ENCODE measurements at places on chromosomes 2 and 18.
A peak's percentile ranks its signal among the peaks of the same experiment; 100 is the strongest.

- DNase-seq = no peak
Observed at GRCh38 chr2:241329669-241330615, 14.2 kb downstream of the SEPTIN2 start.

DNA sequence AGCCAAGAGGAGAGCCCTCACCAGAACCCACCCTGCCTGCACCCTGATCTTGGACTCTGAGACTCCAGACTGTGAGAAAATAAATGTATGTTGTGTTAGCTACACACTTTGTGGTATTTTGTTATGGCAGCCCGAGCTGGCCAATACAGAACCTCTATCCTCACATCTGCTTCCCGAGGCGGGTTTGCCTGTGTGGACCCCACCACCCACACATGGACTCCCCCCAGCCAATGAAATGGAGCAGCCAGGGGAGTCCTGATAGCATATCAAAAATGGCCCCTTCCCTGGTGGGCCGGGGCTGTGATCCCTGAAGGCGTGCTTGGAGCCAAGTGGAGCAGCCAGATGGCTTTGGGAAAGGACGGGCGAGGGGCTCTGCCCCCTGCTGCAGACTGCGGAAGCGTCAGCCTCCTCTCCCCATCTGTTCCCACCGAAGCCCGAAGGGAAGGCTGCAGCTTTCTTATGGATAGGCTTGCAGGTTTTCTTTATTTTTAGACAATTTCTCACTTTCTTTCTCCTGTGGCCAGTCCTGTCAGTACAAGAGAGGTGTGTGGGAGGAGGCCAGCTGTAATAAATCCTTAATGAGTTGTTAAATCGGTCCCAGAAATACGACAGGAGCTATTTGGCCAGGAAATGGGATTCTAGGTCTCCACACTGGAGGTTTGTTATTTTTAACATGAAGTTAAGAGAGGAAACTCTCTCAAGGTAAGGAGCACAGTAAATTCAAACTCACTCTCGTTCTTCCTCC, 34.4 kb downstream of the TEX51 start:
- no peak for DNase-seq

DNA sequence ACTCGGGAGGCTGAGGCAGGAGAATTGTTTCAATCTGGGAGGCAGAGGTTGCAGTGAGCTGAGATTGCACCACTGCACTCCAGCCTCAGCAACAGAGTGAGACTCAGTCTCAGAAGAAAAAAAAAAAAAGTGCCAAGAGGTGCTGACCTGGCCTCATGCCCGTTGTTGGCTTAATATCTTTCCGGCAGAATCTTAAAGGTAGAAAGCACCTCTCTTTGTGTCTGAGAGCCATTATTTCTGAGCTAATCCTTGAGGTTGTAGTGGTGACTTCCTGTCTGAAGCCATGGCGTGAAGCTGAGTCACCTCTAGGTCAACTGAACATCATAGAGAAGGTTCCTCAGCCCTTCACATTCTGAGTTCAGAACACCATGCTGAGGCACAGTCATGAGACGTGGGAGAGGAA, 60.4 kb downstream of the WDSUB1 start:
- DNase-seq = peak; percentile 27

GRCh38 chr2:64481665-64482064, 27.7 kb downstream of the LGALSL start:
- no peak for DNase-seq

GRCh38 chr18:35348001-35348400, 3.8 kb upstream of the ZNF24 start:
- no peak for DNase-seq

GRCh38 chr2:232761301-232761907, 15.0 kb downstream of the KCNJ13 start:
- DNase-seq = no peak

GRCh38 chr2:225425284-225425683, 25.8 kb downstream of the NYAP2 start:
- DNase-seq = no peak

All from epithelial cell of prostate (primary cell).